ENCODE measurements at places on chromosomes 12 and 14.

GRCh38 chr12:24560192-24560775, 388.6 kb downstream of the BCAT1 start:
- peak; percentile 9 for DNase-seq

DNA sequence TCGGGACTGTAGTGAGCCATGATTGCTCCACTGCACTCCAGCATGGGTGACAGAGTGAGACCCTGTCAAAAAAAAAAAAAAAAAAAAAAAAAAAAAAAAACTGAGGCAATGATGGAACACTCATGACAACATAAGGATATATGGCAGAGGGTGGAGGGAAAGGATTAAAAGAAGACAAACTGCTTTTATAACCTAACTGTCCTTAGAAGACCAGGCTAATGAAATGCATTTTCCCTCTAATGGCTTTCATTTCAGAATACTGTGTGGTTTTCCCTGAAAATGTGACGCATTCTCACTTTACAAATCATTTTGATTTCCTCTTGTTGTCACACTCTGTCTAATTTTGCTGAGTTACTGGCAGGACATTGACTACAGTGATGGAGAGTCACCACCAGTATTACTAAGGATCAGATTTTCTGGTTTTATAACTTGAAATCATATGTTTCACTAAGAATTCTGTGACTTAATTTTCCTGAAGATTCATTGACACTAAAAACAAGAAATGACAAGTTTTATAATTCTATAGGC, 137.6 kb upstream of the SSTR1 start:
- DNase-seq: no peak

- DNase-seq: peak; percentile 99
Measured at GRCh38 chr12:52191841-52192791, at the start of gene KRT80. KRT80 (minus strand) TSS chr12:52192014; CDS start chr12:52191902, 112 bp downstream.

- DNase-seq: no peak
Measured at GRCh38 chr14:80260645-80261044, 49.3 kb upstream of the DIO2 start.

GRCh38 chr12:42507565-42507964, 82.0 kb downstream of the PRICKLE1 start:
- DNase-seq: no peak

- DNase-seq: no peak
Measured at GRCh38 chr14:53384536-53384935, 231.4 kb upstream of the DDHD1 start.

- no peak for DNase-seq
Measured at GRCh38 chr14:20627346-20628027, 14.0 kb downstream of the OR6S1 start.

- DNase-seq: no peak
Measured at GRCh38 chr14:35558680-35559079, 24.7 kb downstream of the INSM2 start.

DNA sequence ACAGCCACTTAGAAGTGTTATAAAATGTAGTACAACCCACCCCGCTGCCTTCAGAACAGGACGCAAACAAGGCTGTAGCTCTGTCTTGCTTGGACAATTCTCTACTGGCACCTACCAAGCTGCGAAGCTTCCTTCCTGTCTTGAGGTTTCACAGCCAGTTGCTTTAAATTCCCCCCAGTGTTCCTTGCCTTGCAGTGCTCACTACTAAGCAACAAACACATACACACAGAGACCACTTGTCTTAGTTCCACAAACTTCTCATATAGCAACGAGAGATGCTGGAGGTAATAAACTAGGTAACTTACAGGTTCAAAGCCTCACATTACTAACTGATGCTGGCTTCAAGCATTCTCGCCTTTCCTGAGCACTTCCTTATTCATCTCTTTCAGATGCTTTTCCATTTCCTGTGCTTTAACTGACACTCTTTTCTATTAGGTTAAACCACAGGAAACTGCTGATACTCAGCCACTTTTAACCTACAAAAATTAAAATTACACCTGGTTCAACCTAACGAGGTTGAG, 91.5 kb upstream of the PTGDR start:
- DNase-seq: no peak

- peak; percentile 98 for DNase-seq
Measured at GRCh38 chr14:65102441-65103149, at the start of gene MAX. MAX (minus strand) TSS chr14:65102517; CDS start chr14:65102339, 178 bp downstream.

- no peak for DNase-seq
Measured at GRCh38 chr14:64942531-64943111, at the start of gene GPX2. GPX2 (minus strand) TSS chr14:64942745; CDS start chr14:64942726, 19 bp downstream.

DNA sequence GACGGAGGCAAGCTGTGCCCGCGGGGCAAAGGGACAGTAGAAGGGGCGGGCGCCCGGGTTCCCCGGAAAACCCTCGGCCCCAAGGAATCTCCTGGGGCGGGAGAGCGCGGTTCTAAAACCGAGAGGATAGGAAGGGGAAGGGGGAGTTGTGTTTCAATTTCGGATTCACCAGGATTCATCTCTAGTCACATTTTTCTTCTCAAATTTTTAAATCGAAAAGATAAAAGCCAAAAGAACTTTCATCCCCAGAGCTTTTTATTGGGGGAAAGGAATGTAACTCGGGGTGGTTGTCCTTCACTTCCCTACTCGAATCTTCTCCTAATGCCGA, 1.4 kb downstream of the BMP4 start:
- no peak for DNase-seq

DNA sequence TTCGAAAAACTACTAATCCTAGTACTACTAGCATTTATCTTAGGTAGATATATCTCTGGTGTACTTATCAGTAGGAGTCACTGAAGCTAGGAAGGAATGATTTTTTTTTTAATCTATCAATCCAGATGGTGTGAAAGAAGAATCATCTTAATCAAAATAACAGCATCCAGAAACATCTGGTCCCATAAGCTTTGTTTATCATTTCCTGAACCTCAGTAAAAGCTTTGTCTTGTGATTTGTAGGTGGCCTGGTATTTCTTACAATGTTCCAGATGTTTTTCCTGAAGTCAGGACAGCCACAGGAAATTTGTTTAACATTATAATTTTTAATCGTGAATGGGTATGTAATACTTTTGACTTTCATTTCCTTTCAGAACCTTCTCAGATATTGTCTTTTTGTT, 28.0 kb upstream of the LUM start:
- DNase-seq: no peak

- peak; percentile 44 for DNase-seq
Measured at GRCh38 chr12:58728397-58728796, 191.9 kb downstream of the LRIG3 start.

All from M059J (cell line).